CD4-positive, alpha-beta T cell treated with Interleukin-15 for 1 hour (primary cell): ENCODE measurements at places on chromosomes 2 and 18.

- no peak for DNase-seq
These were observed 683.6 kb downstream of the NUP35 start for GRCh38 chr2:183807870-183808269.

GRCh38 chr2:119181791-119182445 is 23.4 kb upstream of the C1QL2 start:
- no peak for DNase-seq

DNA sequence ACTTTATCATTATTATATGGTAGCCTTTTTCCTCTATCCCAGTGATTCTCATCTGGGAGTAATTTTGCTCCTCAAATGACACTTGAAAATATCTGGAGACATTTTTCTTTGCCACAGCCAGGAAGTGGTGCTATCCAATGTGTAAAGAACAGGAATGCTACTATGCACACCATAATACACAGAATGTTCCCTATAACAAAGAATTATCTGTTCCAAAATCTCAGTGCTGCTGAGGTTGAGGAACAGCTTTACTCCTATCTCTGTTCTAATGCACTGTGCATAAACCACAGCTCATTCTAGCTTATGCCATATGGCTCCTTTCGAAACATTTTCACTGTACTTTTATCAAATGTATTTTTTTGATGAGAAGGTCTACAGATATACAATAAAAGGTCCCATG is 1231.2 kb upstream of the CELF4 start:
- no peak for DNase-seq

GRCh38 chr2:72325592-72326422 is 178.1 kb upstream of the CYP26B1 start:
- DNase-seq: no peak

GRCh38 chr2:152396051-152396511 is 61.1 kb downstream of the FMNL2 start:
- DNase-seq: no peak

GRCh38 chr2:127576433-127577207 is 41.1 kb downstream of the MYO7B start:
- DNase-seq: no peak
